Fibroblast of skin of right quadriceps (primary cell): ENCODE measurements at places on chromosomes 7 and 10.
A peak's percentile ranks its signal among the peaks of the same experiment; 100 is the strongest.

GRCh38 chr7:150379441-150380379, 580 bp downstream of the ZNF775 start:
- DNase-seq: no peak

DNA sequence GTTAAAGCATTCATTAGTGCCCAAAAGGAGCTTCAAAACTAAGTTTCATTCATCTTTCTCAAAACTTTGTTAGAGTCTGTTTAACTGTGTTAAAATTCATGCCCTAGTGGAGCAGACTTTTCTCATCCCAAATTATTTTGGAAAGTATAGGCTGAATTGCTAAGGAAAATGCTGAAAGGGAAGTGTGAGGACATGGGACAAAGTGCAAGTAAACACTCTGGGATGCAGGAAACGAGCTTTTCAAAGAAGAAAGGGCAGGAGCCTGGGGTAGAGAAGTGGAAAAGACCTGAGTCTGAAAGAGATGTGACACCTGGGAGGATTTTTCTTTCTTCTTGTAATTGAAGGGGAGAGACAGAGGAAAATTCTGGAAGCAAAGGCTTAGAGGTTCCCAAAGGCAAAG, 93.1 kb upstream of the ANKRD1 start:
- DNase-seq: no peak

- no peak for DNase-seq
Measured at GRCh38 chr7:54898659-54899340, 120.0 kb upstream of the EGFR start.

DNA sequence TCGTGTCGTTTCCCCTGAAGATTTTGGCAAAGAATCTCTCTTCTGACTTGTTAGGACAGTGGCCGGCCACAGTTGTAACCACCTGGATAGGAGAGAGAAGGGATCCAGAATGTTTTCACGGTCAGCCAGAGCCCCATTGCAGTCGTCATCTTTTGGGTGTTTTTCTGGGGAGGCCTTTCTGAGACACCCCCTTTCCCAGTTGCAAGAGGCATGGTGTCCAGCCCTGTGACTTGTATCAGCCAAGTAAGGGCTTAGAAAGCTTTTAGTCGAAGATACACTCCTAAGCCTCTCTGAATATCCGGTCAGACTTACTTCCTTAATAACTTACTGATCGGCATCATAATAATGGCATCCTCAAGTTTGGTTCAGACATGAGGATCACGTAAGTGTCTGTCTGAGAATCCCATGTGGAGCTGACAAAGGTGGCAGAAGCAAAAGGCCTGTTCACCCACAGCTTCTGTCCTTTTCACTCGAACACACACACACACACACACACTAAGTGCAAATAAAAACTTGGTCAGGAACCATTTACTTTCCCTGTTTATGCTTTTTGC, 435.7 kb upstream of the GALNT17 start:
- DNase-seq: peak; percentile 57

- DNase-seq: peak; percentile 94
Measured at GRCh38 chr7:2248984-2249694, 7.1 kb downstream of the NUDT1 start.

GRCh38 chr10:12638103-12638502, 288.8 kb downstream of the CAMK1D start:
- peak; percentile 41 for DNase-seq

DNA sequence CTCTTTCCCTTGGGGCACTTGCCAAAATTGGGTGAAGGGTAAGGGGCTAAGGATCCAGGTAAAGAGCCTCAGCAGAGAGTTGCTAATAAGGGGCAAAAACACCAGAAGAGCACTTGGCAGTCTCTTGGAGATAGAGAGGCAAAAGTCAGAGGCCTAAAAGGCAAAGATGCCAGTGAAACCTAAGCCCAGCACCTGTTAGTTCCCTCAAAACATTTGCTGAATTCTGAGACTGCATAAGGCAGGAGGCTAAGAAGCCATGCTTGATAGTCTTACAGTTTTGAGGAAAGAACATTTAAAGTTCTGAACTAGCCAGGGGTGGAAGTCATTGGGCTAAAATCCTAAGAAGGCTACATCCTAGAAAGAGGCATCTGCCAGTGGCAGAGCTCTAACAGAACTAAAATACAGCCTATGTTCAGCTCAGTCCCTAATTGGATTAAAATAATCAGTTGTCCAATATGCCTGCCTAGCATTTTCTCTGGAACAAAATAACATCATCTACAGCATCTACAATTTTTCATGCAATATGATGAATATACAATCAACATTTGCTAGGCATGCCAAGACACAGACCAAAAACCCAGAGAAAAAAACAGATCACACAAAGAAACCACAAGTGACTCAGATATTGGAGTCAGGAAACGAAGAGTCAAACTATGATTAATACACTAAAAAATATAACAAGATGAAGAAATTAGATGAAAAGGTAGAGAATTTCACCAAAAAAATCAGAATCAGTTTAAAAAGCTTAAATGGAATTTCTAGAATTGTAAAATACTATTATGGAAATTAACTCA, 7.7 kb downstream of the HTR7 start:
- DNase-seq: peak; percentile 42

- no peak for DNase-seq
Measured at GRCh38 chr7:141956084-141956483, 9.3 kb upstream of the CLEC5A start.

DNA sequence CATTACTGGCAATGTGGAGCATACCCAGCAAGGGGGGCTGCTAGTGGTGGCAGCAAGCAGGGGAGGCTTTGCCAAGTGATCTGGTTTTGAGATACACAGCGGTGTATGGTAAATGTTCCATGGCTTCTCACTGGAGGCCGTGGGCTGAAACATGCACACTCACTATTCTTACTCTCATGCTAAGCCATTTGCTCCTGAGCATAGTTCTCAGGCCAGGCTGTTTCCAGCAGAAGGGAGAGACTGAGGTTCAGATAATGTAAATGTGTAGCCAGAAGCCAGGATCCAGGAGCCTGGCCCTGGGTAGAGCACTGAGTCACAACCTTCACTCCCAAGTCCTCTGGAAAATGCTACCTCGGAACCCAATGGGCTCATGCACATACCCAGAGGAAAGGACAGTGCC, 757.9 kb downstream of the GRID1 start:
- DNase-seq: no peak

DNA sequence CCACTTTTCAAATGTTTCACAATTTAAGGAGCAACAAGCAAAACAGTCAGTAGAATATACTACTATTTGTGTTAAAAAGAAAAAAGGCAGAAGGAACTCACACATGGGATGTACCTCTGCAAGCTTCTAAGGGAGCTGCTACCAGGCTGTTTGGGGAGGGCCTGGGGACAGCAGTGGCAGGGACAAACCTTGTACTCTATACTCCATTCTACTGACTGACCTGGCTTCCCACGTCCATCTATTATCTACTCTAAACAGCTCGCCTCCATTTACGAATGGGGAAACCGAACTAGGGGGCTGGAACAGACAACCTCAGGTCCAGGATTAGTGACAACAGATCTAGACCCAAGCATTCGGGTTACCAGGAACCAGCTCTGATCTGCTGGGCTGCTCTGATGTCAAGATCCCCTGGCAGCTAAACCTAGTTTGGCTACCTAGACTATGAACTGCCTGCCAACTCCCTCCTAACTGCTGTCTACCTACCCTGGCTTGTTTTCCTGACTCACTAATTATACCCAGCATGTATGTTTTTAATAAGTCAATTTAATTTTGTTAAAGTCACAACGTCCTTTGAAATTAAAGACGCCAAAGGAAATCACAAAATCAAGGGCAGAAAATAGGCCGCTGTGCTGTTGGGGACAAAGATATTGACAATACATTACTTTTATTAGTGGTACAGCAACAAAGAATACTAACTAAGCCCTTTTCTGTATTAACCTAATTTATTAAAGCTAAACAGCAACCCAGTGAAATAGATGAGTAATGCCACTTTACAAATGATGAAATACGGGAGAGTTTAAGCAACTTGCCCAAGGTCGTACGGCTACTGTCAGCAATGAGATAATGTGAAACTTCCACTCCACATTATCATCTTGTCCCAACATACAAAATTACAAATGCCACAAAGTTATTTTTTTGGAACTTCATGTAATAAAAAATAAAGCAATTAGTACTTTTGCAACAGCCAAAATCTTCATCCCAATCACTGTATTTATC, 5.3 kb downstream of the PSAP start:
- no peak for DNase-seq

- no peak for DNase-seq
Measured at GRCh38 chr7:142313528-142313927, 55.7 kb upstream of the PRSS58 start.

GRCh38 chr7:1917221-1918062, 247.4 kb downstream of the ELFN1 start:
- DNase-seq: peak; percentile 54

GRCh38 chr7:32500922-32501341, 5.6 kb downstream of the AVL9 start:
- DNase-seq: peak; percentile 82

DNA sequence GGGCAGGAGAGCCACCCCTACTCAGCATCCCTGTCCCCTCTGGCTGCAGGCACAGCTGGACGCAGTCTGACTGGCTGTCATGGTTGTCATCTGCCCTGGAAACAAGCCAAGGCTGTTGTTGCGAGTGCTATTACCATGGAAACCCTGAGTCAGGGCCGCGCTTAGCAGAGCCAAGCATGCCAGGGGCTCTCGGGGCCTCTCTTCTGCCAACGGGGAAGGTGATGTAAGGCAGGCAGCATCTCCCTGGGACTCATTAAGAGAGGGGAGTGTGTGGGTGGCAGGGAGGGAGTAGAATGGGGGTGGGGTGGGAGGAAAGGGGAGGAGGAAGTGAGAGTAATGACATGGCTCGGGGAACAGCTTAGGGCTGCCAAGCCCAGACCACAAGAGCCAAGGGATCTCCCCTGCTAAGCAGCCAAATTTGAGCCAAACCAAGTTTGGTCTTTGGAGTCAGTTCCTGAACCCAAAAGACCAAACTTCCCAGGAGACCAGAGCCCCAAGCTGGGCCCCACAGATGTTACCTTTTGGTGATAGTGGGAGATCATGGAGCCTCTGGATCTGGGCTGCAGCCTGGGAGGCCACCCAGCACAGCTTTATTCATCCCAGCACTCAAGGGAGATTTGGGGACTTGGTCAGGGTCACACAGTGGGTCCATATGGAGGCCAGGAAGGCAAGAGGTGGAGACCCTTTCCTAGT, 67.6 kb downstream of the TMEM130 start:
- DNase-seq: peak; percentile 89
